ENCODE measurements at places on chromosomes 5 and 9.

DNA sequence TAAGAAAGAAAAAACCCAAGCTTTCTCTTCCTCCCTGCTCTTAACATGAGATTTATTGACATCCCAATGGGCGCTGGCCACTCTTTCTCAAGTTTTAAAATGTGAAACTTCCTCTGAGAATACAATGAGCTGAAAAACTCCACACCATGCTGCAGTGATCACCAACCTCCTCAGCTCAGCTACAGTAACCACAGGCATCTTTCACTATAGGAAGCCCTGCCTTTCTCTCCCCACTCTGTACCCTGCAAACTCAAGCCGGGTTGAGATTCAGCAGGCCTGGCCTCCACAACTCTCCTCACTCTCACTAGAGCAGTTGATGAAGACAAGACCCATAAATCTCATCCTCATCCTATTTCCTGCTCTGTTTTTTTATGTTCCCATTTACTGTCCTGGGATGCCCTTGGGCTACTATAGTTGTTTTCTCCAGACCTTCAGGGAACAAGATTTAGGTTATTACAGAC lies 48.3 kb downstream of the SH3TC2 start:
- no peak for DNase-seq

DNA sequence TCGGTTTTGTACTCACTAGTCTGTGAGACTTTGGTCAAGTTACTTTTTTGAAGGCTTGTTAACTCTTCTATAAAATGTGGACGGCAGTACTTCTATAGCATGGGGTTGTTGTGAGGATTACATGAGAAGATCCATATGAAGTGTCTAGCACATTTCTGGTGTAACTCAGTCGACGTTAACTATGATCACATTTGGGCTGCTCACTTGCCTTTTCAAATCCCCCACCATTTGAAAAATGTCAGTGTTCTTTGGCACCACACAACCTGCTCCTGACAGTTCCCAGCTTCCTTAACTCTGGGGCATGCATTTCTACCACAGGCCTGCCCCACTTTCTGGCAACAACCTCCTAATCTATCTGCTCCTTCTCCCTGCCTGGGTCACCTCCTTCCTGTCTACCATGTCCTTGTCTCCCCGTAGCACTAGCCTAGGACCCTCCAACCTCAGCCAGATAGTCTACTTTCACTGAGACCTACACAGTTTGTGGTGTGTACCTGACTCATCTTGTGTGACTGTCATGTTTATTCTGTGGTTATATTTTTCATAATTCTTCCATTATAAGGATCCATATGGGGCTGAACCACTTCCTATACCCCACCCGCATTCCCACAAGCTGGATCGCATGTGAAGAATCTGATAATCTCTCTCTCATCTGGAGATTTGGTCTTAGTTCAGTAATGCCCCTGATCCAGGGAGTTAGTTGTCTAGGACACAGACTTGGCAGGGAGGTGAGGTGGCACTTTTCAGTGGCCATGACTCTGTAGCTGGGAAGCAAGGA lies 30.2 kb upstream of the BASP1 start:
- DNase-seq: no peak

DNA sequence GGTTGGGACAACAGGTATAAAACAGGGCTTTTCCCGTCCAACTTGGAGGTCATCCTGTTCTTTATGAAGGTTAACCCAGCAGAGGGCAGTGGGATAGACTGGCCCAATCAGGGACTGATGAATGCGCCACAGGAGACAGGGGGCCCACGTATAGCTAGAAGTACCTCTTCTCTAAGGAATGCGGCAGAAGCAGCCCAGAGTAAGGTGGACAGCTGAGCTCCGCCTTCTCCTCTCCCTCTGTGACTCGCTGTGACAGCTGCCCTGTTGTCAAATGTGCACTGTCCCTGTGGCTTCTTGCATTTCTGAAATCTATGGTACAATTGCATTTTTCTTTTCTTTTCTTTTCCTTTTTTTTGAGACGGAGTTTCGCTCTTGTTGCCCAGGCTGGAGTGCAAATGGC lies 306.6 kb downstream of the FBXL7 start:
- DNase-seq: no peak

DNA sequence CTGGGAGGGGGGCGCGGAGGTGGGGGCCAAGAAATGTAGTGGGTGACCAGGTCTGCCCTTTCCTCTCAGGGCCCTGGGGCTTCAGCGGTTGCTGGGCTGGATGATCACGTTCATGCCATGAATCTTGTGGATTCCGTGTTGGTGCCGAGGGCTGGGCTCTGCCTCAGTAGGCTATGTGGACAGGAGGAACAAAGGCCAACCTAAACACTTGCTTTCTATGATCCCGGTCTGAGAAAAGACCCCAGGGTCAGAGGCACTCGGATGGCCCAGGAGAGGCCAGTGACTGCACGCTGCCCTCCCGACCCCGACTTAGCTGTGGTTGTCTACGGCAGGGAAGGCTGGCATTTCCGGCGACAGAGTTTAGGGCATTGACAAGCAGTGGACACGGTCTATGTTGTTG lies 26.6 kb downstream of the PHF2 start:
- DNase-seq: no peak

GRCh38 chr5:99272576-99272975 lies 343.8 kb upstream of the CHD1 start:
- no peak for DNase-seq

DNA sequence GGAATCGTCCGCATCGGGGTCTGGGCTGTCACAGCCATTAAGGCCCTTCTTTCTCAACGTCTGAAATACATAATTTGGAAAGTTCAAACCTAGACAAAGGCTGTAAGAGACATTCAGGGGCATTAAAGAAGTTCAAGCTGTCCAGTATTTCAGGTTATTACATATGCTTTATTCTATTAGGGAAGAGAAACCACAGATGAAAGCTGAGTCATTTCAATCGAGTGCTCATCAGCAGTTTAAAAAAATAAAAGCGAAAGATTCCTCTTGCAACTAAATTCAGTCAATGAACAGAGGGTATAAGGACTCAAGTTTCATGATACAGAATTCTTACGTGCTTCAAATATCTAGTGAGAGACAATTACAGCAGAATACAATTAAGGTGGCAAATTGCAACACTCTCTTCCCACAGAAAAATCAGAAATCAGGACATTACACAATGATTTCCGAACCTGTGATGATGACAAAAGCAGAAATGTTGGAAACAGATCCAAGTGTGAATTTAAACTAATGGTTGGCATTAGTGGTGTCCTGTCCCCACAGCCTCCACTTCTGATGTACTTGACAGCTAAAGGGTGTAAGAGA lies 121.6 kb downstream of the MEF2C start:
- DNase-seq: no peak

DNA sequence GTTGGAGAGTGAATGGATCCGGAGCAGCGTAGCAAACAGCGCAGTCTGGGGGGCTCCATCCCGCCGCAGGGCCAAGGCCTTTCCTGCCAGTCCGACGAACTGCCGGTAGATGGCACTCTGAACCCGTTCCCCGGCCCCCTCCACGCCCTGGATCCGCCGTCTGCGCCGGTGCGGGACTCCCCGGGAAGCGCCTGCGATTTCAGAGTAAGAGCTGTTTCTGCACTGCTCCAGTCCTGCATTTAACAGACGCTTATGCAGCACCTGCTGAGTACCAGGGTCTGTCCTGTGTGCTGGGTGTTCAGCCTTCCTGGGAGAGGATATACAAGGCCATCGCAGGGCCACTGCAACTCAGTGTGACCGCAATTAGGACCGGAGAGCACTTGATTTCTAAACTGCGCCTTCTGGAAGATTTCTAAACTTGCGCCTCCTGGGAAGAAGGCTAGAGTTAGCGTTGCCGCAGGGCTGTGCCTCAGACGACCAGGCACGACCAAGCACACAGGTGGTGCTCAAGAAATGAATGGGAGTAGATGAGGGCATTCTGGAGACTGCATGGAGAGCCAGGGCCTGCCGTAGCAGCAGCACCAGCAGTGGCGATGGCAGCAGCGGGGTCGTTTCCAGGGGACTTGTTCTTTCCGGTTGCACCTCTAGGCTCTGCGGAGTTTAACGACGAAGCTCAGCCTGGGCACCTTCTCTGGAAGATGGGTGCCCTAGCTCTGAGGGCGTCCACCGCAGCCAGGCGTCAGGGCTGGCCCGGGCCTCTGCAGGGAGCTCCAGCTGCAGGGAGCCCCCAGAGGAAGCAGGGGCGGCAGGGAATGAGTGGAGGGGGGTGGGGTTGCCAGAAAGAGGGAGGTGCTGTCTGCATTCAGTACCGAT lies 14.3 kb upstream of the TIFAB start:
- DNase-seq: no peak

GRCh38 chr9:5442400-5443011 lies 4.8 kb upstream of the PLGRKT start:
- DNase-seq: peak; percentile 13

DNA sequence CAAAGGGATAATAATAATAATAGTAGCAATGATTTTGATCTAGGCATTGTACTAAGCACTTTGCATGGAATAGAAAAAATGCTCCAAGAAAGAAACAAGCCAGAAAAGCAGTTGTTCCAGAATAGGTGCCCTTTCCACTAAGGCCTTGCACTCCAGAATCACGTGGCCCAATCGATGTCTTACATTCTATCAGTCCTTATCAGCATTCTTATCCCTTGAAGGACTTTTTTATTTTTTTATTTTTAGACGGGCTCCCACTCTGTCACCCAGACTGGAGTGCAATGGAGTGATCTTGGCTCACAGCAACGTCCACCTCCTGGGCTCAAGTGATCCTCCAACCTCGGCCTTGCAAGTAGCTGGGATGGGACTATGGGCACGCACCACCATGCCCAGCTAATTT lies 36.5 kb downstream of the PDZD2 start:
- no peak for DNase-seq

DNA sequence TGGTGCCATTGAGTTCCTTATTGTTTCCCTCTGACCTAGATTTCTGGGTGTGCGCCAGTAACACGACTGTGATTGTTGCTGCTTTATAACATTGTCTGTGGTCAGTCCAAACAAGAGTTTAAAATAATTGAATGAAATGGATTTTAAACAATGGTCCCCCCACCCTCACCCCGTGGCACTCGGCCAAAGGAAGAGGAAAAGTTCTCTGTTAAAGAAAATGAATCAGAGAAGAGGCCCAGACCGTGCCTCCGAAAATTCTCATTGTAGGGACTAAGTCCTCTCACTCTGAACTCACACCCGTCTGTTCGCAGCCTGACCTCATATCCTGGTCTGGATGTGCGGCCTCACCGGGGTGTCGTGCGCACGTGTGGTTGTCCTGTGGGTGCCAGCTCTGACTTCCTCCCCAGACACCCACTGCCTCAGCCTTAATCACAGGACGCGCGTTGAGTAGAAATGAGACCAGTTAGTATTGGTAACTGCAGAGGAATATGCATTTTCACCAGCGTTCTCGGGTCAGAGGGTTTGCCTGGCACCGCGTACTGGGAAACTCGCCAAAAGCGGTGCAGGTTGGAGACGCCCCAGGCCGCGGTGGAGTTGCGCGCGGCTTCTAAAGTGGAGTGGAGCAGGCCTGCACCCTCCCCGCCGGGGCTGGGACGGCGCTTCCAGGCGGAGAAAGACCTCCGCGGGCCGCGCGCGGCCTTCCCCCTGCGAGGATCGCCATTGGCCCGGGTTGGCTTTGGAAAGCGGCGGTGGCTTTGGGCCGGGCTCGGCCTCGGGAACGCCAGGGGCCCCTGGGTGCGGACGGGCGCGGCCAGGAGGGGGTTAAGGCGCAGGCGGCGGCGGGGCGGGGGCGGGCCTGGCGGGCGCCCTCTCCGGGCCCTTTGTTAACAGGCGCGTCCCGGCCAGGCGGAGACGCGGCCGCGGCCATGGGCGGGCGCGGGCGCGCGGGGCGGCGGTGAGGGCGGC lies at the start of gene ABL1:
ABL1 (plus strand) TSS at position 884 of the 966 bp plus-strand sequence. CDS start 193 bp downstream, outside the sequence.
- peak; percentile 63 for DNase-seq
